Stimulated activated CD4-positive, alpha-beta T cell treated with anti-CD3 and anti-CD28 coated beads, TNF-alpha, amount 100 ng/mL, for 48 hours (primary cell): ENCODE measurements at places on chromosomes 12 and 14.

DNA sequence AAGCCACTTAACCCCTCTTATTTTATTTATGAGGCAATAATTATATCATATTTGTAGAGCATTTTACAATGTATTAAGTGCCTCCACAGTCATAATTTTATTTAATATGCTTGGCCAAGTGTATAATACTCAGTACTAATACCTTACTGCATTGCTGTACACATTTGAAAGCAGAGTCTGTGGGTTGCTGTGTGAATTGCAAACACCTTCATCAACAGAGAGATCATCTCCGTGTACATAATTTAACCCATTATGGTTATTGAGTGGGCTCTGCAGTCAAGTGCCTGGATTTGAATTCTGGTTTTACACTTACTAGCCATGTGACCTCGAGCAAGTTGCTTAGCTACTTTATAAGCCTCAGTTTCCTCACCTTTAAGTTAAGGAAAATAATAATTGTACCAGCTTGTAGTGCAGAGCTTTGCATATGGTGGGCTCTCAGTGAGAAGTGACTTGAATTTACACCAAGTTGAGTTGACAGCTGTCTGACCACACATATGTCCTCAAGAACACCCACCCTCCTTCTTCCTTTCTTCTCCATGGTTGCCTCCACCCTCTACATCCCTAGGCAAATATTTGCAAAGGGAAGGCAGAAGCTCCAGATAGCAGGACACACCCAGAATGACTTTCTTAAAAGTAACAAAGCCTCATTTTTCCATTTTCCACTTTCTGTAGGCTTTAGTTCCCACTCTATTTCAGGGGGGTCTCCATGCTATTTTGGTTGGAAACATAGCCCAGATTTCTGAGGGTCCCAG is 12.3 kb downstream of the CRACR2A start:
- no peak for DNase-seq

GRCh38 chr12:122072031-122072970 is 6.3 kb upstream of the MLXIP start:
- DNase-seq = no peak

GRCh38 chr14:70181276-70181675 is 7.5 kb downstream of the SLC8A3 start:
- no peak for DNase-seq

GRCh38 chr14:56814519-56814959 is 4.3 kb upstream of the OTX2 start:
- DNase-seq = no peak

DNA sequence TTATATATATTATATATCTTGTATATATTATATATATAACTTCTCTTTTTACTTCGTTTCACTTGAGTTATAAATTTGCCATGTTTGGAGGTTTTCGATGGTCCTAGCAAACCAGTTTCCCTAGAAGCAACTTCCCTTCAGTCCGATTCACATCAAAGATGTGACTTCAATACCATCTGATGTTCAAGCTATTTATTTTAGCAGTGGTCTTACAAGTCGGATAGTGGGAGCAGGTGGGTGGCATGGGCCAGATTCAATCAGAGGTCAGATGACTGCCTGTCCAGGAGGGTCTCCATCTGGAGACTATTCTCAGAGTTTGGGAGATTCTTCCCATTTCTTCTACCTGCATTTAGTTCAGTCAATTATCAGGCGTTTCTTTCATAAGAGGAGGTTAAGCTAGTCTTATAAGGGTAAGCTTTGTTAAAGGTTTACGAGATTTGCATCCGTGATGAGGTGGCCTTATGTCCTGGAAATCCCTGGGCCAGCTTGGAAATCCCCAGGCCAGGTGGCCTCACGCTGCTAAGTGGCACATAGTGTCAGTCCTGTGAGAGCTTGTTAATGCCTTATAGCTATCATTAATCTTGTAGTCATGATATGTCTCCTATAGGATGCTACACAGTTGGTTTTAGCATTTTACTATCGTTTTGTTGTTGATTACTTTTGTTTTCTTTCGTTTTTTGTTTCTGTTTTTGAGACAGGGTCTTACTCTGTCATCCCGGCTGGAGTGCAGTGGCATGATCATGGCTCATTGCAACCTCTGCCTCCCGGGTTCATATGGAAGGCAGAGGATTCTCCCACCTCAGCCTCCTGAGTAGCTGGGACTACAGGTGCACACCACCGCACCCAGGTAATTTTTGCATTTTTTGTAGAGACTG is 145.8 kb downstream of the BICD1 start:
- no peak for DNase-seq

- DNase-seq = no peak
These were observed 126.3 kb downstream of the MGST1 start for GRCh38 chr12:16473610-16474326.

GRCh38 chr12:75781532-75782046 is 250.0 kb downstream of the PHLDA1 start:
- DNase-seq = no peak

DNA sequence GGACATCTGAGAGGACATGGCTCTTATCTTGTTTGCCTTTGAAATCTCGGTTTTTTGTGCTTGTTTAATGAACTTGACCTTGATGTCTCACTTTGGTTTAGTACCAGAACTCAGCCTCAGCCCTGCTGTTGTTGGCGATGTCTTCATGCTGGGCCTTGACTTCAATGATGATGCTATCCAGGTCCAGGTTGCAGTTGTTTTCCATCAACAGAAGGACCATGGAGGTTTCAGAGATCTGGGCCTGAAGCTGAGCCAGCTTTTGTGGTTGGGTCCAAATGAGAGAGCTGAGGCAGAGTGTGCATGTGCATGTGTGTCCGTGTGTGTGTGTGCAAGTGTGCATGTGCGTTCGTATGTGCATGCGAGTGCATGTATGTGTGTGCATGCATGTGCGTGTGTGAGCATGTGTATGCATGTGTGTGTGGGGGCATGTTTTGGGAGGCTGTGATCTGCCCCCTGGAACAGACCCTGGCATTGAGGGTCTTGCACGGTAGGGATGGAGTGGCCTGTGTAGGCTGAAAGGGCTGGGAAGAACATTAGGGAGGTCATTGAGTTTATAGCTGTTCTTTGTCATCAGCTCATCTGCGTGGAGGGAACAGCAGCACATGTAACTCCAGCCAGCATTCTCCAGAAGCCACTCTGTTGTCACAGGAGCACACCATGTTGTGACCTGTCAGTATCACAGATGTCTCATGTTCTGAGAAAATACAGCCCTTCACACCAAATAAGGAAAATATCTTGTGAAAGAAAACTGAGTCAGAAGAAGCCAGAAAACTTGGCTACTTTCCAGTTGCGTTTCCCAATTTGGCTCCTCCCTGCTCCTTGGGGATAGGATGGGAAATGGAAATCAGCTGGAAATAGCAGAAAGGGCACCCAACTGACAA is 10.0 kb upstream of the KRT82 start:
- DNase-seq = no peak

DNA sequence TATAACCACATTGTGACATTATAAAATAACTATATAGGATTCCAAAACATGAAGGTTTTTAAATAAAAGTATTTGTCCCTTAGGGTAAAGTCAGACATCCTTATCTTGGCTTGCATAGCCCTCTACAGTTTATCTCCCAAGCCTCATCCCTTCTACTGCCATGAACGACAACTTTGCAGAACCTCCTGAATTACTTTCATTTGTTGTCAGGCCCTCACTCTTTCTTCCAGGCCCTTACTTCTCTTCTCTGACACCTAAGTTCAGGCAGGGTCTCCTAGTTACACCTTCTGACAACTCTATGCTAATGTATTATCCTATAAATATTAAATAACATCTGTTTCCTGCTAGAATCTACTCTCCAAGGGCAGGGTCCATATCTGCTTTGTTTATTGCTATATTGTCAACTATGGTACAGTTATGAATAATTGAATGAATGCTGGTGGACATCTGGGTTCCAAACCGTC is 115.7 kb upstream of the MDM1 start:
- DNase-seq = no peak

GRCh38 chr12:121792607-121793439 is 665 bp downstream of the RHOF start:
- no peak for DNase-seq

DNA sequence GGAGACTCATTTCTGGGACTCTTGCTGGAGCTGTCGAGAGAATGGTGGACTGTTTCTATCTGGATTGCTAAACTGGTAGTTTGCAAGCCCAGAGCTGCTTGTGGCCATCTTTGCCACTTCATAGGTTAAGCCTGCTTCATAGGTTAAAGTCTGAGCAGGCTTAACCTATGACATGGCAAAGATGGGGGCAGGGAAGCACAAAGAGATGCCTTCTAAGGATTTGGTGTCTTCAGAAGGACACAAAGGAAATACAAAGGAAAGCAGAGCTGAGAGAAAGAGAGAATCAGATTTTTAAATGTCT is 78.4 kb upstream of the MAX start:
- DNase-seq = no peak

GRCh38 chr12:122003651-122004611 is 17.8 kb upstream of the BCL7A start:
- no peak for DNase-seq

DNA sequence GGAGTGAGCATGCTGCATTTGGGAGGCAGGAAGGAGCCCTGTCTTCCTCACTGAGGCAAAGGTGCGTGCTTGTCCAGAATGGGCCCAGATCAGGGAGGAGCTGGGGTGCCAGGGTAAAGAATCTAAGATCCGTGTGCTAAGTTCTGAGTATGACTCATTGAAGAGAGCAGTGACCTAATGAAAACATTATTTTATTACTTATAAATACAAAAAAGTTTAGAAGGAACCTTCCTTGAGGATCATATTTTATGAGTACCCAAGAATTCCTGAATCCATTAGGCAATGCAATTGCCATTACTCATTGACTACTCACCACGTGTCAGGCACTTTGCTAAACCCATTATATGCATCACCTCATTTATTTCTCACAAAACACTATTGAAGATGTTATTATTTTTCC is 264.7 kb downstream of the EGLN3 start:
- no peak for DNase-seq

DNA sequence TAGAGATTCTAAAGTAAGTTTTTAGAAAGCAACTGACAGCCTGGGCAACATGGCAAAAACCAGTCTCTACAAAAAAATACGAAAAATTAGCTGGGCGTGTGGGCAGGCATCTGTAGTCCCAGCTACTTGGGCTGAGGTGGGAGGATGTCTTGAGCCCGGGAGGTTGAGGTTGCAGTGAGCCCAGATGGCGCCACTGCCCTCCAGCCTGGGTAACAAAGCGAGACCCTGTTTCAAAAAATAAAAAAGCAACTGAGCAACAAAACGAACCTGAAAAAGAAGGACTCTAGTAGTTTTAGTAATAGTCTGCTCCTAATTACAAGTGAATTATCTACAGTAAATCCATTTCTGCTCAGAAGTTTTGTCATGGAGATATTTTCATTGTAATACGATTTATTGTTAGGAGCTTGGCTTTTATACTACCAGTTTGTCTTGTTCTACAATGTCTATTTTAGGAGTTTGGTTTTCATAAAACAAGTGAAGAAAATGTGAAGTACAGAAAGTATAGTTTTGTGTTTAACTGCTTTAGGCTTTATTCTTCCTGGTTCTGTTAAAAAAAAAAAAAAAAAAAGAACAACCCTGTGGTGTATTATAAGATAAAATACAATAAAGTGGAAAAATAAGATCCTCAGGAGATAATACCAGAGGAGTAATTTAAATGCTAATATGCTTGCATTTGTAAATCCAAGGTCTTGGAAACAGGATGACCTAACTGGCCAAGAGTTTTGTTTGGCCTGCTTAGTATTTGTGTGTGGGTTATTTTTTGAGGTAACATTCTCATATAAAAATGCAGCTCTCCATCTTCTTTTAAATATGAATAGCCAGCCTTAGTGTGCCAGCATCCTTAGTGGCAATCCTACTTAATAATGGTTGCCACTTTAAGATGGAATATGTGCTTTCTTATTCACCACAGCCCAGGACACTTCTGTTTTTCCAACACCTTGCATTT is 2.8 kb downstream of the TMX1 start:
- no peak for DNase-seq

DNA sequence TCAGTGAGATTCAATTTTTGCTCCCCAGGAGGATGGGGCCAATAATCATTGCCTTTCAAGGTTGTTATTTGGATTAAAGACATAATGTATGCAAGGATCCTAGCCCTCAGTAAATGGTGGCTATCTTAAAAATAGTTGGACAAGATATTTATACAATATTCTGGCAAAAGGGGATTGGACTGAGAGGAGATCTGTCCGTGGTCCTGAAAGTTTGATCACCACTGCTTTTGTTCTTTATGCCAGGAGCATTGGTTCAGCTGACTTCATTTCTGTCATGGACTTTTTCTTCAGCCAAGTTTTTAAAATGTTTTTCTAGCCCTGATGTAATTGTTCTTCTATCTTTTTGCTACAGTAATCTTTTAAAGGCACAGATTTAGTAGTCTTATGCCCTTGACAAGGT is 70.2 kb upstream of the TCL1A start:
- DNase-seq = no peak

- DNase-seq = no peak
These were observed 96.3 kb downstream of the CACNA1C start for GRCh38 chr12:2149091-2149490.

DNA sequence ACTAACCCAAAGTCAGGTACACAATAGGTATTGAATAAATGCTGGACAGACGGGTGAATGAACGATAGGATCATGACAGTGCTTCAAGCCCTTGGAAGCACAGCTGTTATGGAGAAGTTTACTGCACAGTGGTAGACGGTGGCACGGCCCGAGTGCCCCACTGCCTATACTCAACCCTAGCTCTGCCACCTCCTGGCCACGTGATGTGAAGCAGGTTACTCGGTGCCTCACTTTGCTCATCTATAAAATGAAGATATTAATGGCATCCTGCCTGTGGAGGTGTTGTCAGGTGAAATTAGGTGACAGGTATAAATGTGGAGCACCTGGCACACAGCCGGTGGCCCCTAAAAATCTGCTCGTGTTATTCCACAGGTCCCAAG is 5.8 kb downstream of the ASB2 start:
- no peak for DNase-seq

DNA sequence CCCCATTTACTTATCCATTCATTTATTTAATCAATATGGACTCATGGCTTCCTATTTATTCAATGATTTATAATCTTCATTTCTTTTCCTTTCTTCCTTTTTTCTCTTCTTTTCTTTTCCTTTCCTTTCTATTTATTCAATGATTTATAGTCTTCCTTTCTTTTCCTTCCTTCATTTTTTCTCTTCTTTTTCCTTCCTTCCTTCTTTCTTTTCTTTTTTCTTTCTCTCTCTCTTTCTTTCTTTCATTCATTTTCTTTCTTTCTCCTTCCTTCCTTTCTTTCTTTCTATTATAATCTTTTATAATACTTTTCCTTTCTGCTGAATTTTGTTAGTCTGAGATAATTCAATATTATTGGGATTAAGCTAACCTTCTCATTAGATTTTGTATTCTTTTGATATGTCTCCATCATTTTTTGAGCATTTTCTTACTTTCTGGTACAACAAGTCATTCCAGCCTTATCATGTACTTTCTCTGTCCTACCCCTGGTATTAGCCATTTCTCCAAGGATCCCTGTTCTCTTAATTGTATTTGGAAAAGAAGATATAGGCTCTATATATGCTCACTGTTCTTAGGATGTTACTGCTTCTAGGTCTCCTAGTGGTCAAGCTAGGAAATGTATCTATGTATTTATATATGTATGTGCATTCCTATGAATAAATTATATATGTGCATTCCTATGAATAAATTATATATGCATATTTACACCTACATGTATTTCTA is 12.1 kb downstream of the LACRT start:
- DNase-seq = no peak

GRCh38 chr12:14540801-14541462 is 26.8 kb downstream of the PLBD1 start:
- no peak for DNase-seq
